Cortex of kidney (tissue), 1 donor: ENCODE measurements at places on chromosomes 7 and 10.

DNA sequence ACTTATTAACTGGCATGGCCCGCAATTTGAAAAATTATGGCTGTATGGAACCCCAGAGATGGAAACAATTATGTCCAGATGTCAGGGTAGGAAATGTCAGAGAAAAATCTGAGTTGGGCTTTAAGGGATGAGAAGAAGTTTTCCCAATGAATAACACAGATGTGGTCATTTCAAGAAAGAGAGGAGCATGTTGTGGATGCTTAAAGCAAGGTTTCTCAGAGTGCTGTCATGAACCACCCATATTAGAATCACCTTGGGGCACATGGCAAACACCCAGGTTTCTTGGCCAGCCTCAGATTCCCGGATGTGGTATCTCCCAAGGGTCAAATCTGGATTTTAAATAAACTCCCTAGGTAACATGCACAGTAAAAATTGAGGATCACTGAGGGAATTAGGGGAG, 43.6 kb downstream of the LAMB4 start:
- DNase-seq: no peak

DNA sequence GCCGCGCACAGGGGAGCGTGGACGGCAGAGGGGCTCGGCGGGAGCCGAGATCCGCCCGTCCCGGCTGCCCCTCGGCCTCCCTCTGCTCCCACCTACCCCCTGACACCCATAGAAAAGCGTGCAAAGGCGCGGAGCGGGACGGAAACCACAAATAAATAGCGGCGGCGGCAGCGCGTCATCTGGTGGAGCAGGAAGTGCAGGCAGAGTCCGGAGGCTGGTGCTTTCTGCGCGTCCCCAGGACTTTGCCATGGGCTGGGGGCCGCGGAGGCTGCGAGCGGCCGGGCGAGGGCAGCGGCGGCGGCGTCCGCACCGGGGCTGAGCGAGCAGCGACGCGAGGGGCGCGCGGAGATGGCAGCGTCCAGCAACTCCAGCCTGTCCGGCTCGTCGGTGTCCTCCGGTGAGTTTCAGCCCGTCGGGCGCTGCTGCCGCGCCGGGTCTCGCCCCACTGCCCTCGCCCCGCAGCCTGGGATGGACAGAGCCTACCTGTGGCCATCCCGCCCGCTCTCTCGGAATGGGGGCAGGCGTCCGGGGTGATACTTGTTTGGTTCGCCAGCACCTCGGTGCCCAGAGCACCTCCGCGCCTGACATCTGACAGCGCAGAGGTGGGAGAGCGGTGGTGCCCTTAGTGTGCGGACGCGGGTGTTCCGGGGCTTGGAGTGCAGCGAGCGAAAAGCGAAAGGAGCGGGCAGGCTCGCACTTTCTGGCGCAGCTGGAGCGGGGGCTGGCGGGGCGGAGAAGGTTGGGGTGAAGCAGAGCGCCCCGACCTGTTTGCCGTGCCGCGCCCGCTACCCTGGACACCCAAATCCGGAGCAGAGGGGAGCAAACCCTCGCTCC, at the start of gene CHN2:
CHN2 (plus strand) TSS at position 182 of the 834 bp plus-strand sequence.
- DNase-seq: no peak

- DNase-seq: no peak
Measured at GRCh38 chr7:75889223-75889825, 10.5 kb downstream of the RHBDD2 start.

- no peak for DNase-seq
Measured at GRCh38 chr7:155947051-155947450, 134.8 kb upstream of the SHH start.
